ENCODE measurements at places on chromosomes 7 and 10.

DNA sequence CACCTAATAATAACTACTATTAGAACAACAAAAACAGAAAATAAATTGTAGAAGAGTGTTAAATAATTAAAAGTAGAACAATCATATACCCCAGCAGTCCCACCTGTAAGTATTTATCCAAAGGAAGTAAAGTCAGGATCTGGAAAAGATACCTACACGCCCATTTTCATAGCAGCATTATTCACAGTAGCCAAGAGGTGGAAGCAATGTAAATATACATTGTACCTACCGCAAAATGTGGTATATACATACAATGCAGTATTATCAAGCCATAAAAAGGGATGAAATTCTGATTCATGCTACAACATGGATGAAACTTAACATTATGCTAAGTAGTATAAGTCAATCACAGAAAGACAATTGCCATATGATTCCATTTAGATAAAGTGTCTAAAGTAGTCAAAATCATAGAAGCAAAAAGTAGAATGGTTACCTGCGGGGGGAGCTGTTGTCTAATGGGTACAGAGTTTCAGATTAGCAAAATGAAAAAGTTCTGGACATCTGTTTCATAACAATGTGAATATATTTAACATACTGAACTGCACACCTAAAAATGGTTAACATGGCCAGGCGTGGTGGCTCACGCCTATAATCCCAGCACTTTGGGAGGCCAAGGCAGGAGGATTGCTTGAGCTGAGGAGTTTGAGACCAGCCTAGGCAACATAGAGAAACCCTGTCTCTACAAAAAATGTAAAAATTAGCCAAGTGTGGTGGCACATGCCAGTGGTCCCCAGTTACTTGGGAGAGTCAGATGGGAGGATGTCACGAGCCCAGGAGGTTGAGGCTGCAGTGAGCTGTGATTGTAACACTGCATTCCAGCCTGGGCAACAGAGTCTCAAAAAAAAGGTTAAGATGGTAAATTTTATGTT is 6.0 kb upstream of the TMED4 start:
- DNase-seq, result peak; percentile 15

DNA sequence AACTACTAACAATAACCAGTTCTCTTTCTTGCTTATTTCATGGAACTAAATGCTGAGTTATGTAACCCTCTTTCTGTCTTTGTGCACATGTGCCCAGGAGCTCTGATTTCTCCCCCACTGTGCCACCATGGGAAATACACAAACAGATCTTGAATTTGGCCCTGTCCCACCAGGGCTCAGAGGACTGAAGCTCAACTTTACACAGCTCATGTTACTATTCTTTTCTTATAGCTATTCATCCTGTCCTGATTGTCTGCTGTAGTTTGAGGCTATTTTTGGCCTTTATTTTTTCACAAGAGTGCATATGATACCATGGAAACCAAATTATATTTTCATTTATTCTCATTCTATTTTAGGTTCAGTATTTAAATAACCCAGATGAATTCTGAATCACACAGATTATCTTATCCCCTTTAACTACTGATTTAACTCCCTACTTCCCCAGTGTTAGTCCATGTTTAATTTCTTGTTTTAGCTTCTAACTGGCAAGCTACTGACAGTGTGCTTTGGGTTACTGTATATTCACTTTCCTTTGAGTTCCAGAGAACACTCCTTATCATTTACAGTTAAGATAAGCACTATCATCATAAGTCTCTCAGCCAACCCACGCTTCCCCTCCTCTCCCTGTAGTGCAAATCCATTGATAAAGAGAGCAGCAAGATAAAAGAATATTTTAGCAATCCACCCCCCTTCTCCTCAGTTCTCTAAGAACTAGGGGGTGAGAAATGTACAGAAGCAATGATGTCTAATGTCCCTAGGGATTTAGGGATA is 71.8 kb upstream of the GSDME start:
- no peak for DNase-seq

GRCh38 chr10:80506189-80506575 is 31.5 kb upstream of the SH2D4B start:
- DNase-seq, result no peak

GRCh38 chr10:103853428-103854264 is 1.7 kb downstream of the SH3PXD2A start:
- no peak for DNase-seq

DNA sequence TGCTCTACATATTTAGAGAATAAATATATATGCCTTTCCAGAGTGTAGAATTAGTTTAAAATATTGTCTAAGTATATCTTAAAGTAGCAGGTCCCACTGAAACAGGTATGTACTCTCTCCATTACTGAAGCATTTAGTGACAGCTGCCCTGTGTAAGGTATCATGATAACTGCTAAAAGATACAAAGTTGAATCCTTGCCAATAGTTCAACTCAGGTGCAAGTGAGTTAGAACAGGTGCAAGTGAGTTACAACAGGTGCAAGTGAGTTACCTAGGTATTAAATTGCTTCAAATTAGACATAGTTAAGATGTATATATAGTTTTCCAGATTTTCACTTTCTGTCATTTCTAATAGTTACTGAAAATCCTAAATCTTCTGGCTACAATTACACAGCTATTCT is 119.1 kb downstream of the CNOT4 start:
- DNase-seq, result peak; percentile 32

- DNase-seq, result no peak
Measured at GRCh38 chr7:80781561-80781979, 137.3 kb downstream of the SEMA3C start.

Measured in NCI-H2029 treated with DMSO at 0.1 percent for 48 hours (cell line).